Omental fat pad (tissue), 4 donors: ENCODE measurements at places on chromosomes 12 and 14.
A peak's percentile ranks its signal among the peaks of the same experiment; 100 is the strongest.

DNA sequence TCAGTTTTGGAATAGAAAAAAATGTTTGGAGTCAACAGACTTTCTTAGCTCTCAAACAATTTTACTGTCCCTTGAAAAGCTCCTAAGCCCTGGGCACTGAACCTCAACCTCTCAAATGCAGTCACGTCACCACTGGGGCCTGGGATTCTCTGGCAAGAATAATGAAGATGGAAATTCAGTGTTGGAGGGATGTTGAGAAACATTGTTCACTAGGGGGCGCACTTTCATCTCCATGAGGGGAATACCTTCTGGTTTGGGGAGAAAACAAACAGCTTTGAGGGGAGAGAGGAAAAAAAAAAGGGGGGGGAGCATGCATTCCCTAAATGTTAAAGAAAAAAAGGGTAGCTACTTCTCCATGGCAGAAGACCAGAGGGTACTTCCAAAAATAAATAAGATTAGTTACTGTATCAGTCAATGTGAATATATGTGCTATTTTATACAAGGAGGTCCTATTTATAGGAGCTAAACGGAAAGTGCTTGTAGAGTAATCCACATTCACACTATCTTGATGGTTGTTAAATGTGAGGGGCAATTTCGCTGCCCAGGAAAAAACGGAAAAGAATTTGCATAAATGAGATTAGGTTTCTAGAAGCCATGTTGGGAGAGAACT is 5.8 kb upstream of the TBPL2 start:
- no peak for DNase-seq

DNA sequence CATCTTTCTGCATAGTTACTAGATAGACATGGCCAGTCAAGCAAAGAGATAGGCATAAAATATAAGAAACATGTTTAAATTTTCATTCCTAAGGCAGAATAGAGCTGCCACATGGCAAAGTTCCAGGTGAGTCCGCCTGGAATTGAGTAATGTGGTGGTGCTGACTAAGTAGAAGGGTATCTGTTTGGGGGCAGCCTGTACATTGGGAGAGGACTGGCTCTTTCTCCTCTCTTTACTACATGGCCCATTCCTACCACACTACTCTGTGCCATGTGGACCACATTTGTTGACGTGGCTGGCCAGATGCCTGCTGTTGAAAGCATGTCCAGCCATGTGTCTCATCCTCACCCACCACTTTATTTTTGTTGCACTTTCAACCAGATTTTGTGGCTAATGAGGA is 354.0 kb downstream of the ETNK1 start:
- DNase-seq = peak; percentile 23

GRCh38 chr12:69739287-69740191 is 879 bp downstream of the RAB3IP start:
- no peak for DNase-seq

GRCh38 chr14:54475187-54475899 is 13.4 kb downstream of the GMFB start:
- DNase-seq = no peak

GRCh38 chr12:93794738-93795137 is 117.6 kb downstream of the CRADD start:
- no peak for DNase-seq

- DNase-seq = no peak
These were observed 102.8 kb downstream of the ZNF664 start for GRCh38 chr12:124075841-124076240.

- no peak for DNase-seq
These were observed 1092.8 kb upstream of the SEL1L start for GRCh38 chr14:82626156-82627066.

DNA sequence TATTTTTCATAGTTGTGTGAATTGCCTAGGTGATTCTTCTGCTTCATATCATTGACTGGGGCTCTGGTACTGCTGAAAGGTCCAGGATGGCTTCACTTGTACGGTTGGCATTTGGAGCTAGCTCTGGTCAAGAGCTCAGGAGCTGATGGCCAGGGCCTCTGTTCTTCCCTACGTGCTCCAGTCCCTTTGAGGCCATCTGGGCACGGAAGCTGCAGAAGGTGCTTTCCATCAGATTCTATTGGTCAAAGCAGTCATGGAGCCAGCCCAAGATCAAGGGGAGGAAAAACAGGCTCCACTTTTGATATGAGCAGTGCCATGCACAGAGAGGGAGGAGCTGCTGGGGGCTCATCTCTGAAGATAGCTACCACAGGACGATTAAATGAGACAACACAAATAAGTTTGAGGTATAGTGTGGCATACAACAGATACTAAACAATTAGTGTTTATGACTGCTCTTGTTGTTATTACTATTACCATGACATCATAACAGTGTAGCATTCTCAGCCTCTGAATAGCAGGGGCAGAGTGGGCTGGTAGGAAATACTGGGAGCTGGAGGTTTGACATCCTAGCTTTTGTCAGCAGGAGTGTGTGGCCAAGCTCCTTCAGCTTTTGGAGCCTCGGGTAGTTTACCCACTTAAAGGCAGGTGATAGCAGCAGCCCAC is 10.4 kb downstream of the KRT83 start:
- no peak for DNase-seq

GRCh38 chr14:22740020-22740419 is 26.5 kb upstream of the OXA1L start:
- DNase-seq = no peak

GRCh38 chr14:75794615-75795038 is 133.6 kb downstream of the TTLL5 start:
- no peak for DNase-seq

DNA sequence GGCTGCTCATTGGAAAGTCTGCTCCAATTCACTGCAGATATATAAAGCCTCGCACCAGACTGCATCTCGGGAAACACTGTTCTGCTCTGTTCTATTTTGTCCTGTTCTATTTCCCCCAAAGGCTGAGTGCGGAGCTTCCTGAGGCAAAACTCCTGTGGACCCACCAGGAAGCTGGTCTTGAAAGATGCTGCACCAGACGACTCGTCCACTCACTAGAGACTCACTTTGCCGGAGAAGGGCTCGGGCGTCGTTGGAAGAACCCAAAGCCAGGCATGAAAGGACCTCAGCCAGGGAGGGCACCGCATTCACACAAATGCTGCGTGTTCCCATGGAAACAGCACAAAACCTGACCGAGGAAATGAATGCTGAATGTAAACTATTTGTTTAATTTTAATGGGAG is 331.2 kb upstream of the SFSWAP start:
- no peak for DNase-seq

DNA sequence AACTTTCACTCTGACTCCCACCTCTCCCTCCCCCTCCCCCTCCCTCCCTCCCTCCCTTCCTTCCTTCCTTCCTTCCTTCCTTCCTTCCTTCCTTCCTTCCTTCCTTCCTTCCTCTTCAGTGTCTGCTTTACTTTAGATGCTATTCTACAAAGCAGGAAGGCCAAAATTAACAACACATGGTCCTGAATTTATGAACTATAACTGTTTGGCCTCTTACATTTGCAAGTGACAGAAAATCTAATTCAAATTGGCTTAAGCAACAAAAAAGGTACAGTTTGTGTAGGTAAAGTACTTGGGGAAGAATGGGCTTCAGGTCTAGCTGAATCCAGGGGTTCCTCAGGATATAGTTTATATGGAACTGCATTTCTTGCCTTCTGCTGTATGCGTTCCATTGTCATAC is 673.0 kb downstream of the AACS start:
- DNase-seq = no peak

DNA sequence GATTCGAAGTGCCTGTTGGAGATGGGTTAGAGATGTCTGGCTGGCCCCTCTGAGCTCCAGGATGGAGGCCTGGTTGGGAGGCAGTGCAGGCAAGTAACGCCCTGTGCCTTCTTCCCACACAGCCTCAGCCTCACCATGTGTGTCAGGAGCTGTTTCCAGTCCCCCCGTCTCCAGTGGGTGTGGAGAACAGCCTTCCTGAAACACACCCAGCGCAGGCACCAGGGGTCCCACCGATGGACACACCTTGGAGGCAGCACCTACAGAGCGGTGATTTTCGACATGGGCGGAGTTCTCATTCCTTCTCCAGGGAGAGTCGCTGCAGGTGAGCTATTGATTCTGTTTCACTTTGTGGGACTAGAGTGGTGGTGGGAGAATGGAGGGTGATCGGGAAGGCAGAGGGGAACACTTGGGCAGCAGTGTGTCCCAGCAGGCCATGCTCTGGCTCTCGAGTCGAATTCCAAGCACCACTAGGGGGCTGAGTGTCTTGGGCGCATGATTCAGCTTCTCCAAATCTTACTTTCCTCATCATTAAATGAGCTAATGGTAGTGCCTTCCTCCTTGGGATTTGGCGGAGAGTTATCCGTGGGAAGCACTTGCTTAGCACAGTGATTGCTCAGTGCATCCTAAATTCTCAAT is 6.8 kb downstream of the ACAD10 start:
- DNase-seq = no peak

DNA sequence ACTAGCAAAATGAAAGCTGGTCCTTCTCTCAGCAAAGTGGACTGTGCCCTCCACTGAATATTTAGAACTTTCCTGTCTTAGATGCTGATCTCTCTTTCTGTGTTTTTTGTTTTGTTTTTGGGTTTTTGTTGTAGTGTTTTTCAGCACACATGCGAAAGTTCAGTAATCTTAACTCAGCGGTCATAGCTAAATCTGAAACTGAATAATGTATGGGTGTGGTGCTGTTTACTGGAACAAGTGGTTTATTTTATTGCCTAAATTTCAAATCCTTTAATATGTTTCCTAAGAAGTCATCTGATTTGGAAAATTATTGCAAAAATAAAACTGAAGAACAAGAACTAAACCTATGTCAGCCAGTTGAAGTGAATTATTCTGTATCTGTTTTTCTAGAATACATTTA is 116.0 kb upstream of the LRIG3 start:
- DNase-seq = no peak

- no peak for DNase-seq
These were observed 266.4 kb upstream of the RGS6 start for GRCh38 chr14:71665781-71666180.

GRCh38 chr14:70924521-70924920 is 17.3 kb downstream of the PCNX1 start:
- no peak for DNase-seq

- DNase-seq = no peak
These were observed 28.1 kb downstream of the SBNO1 start for GRCh38 chr12:123336530-123336929.

DNA sequence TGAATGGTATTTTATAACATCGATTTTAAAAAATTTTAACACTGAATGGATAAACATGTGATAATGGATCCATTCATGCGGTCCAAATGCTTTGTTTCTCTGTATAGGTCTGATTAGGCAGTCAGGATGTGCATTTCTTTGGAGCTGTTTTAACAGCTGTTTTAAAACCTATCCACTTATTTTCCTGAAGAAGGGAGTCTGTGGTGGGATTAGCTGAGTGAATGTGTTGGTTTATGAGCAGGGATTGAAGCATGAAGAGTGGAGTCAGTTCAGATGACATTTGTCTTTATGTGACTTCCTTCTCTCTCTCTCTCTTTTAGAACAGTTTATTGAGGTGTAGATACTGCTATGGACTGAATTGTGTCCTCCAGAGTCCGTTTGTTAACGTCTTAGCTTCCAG is 37.7 kb downstream of the GLT8D2 start:
- no peak for DNase-seq

DNA sequence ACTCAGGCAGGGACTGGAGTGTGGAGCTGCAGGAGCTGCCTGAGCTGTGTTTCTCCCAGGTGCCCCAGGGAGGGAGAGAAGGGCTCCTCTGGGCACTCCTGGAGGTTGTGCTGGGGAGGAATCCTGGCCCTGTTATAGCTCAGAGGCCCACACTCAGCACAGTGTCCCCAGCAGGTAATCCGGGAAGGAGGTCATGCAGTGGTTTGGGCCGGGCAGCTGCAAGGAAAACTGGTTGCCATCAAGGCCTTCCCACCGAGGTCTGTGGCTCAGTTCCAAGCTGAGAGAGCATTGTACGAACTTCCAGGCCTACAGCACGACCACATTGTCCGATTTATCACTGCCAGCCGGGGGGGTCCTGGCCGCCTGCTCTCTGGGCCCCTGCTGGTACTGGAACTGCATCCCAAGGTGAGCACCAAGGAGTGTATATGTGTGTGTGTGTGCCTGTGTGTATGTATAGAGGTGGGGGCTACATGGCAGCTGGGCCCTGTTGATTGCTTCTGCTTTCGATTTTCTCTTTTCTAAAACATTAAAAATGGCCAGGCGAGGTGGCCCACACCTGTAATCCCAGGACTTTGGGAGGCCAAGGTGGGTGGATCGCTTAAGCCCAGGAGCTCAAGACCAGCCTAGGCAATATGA is 2.0 kb downstream of the AMHR2 start:
- no peak for DNase-seq

- no peak for DNase-seq
These were observed 57.2 kb upstream of the MAX start for GRCh38 chr14:65159281-65160062.

DNA sequence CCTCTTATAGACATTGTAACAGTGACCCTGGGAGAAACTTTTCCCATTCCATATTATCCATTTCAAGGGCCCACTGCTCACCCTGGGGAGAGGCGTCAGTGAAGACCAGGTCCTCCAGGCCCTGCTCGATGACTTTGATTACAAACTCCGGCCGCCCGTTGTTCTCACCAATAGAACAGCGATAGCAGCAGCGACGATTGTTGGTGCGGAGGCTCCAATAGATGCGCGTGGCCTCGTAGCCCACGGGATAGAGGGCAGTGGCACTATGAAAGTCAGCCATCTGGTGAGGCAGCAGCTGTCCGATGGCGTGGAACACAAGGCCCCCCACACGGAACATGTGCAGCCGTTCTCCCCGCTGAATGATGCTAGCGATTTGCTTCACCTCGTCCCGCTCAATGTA is 7.5 kb upstream of the PRKAG1 start:
- no peak for DNase-seq

GRCh38 chr14:84492685-84493084 is 1037.3 kb upstream of the FLRT2 start:
- no peak for DNase-seq

- peak; percentile 45 for DNase-seq
These were observed 1.9 kb downstream of the MLXIP start for GRCh38 chr12:122080149-122081082.

- DNase-seq = no peak
These were observed 135.1 kb downstream of the SLC41A2 start for GRCh38 chr12:104822941-104823340.

DNA sequence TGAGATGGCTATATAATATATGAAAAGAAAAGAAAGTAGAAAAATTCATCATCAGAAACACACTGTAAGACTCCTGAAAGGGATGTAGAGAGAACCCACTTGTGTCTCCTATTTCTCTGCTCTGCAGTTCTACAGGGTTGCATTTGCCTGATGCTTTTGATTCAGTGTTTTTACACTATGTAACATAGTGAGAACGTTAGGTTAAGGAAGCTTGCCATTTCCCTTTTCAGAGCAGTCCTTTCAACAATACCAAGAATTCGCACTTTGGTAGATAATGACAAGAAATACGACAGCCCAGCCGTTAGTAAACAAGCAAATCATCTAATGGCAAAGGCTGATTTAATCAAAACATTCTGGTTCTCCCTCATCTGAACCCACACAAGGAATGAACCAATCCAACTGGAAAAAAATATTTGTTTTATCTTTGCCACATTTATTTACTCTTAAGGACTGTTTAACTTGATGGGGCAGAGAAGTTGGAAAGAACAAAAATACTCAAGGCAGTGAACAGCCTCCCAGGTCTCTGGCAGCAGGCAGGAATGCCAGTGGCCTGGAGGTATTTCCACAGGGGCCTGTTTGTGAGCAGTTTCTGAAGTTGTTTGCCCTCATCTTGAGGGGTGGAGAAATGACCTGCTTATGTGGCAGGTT is 30.8 kb upstream of the SOCS2 start:
- DNase-seq = no peak

- no peak for DNase-seq
These were observed 227.4 kb downstream of the SUDS3 start for GRCh38 chr12:118603610-118604361.
